Stimulated activated CD8-positive, alpha-beta memory T cell treated with anti-CD3 and anti-CD28 coated beads, Interleukin-2, amount 100 ng/mL, for 1 hour (primary cell): ENCODE measurements at places on chromosomes 2 and 18.

DNA sequence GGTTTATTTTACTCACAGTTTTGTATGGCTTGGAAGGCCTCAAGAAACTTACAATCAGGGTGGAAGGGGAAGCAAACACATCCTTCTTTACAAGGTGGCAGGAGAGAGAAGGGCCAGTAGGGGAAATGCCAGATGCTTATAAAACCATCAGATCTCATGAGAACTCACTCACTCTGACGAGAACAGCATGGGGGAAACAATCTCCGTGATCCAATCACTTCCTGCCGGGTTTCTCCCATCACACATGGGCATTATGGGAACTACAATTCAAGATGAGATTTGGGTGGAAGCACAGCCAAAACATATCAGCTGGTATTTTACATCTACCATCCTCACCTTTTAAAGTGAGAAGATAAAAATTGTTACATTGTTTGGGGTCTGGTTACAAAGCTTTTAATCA is 427.9 kb upstream of the CDH7 start:
- no peak for DNase-seq

GRCh38 chr18:36229188-36229587 is 41.9 kb downstream of the MOCOS start:
- DNase-seq, result no peak

DNA sequence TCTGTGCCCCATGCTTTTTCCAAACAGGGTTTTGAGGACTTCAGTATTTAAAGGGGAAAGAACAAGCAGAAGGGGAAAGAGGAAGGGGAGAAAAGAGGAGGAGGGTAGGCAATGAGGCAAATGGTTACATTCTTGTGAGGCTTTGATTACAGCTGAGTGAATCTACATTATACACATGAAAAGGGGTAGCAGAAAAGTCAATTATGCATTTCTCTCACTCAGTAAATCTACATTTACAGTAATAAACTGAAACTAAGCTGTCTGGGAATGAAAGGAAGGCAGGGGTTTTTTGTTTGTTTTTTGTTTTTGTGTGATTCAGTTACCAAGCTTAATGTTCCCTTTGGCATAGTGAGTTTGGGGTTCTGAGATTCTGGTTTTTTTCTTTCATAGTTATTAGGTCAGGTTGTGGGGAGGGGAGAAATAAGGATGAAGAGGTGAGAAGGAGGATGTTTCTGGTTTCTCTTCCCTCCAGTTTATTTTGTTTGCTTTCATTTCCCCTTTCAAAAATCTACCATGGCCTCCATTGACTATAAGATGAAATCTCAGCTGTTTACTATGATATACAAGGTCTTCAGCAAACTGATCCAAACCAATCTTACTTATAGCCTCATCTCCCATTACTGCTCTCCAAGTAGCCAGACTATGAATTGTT is 18.7 kb downstream of the C18orf63 start:
- no peak for DNase-seq

- no peak for DNase-seq
Measured at GRCh38 chr18:46625069-46625468, 32.0 kb downstream of the LOXHD1 start.

- peak; percentile 17 for DNase-seq
Measured at GRCh38 chr2:23384551-23385343, at the start of gene KLHL29. Gene KLHL29, plus strand, starts transcription at chr2:23385179. Its CDS starts 177,018 bp downstream, at chr2:23562197.

GRCh38 chr2:17272652-17273525 is 245.4 kb downstream of the RAD51AP2 start:
- no peak for DNase-seq

GRCh38 chr2:222774941-222775340 is 85.9 kb upstream of the ACSL3 start:
- DNase-seq, result no peak

- no peak for DNase-seq
Measured at GRCh38 chr2:96103761-96104486, 12.4 kb downstream of the ADRA2B start.

DNA sequence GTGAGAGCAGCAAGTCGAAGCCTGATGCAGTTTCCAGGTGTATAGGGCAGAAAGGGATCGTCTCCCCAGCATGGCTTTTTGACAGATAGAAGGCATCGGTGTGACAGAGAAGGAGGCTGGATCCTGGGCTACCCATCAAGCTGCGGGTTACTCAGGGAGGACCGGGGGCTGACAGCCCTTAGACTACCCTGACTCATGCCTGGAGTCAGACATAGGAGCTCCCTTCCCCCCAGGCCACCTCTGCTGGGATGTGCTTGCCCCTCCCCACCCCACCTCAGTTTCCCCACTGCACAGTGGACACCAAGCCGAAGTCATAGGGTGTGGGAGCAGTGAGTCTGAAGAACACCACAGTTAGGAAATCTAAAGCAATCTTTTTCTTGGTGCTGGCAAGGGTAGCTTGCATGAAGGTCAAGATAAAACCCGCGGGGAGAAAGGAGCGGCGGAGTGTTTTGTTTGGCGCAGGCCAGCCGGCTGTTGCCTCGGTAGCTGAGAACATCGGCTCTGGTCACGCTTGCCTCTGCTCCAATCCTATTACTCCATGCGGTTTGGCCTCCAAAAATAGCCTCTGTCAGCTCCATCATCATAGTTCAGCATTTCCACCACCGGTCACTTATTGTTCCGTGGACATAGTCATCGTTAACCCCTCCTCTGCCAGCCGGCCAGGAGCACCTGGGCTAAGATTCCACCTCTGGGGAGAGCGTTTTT is 169.2 kb upstream of the GLI2 start:
- DNase-seq, result no peak

GRCh38 chr2:129318581-129319421 is 660.7 kb upstream of the RAB6C start:
- no peak for DNase-seq

DNA sequence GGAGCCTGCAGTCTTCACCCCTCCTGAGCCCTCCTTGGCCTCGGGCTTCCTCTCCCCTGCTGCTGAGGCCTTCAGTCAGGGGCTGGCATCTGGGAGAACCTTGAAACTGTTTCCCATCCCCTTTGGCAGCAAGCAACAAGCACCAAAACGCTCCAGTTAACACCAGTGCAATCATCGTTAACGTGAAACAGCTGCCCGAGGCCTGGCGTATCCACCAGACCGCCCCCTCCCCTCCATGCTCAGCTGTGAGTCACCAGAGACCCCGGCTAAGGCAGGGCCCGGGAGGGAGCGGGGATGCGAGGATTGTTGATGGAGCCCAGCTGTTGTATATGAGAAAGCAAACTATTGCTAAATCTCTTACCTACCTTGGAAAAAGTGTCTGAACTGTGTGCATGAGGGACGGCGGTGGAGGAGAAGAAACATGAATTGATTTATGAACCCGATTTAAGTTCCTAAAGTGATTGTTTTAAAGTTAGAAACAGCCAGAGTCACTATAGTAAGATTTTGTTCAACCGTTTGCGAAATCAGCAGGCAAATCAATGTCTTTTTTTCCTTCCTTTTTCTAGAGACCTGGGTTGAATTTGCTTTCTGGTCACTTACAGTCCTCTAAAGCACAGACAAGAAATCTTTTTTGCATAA is 5.2 kb downstream of the ZFP36L2 start:
- DNase-seq, result no peak

GRCh38 chr2:60437080-60437696 is 116.3 kb downstream of the BCL11A start:
- no peak for DNase-seq

GRCh38 chr2:101160454-101160853 is 9.3 kb upstream of the TBC1D8 start:
- no peak for DNase-seq

DNA sequence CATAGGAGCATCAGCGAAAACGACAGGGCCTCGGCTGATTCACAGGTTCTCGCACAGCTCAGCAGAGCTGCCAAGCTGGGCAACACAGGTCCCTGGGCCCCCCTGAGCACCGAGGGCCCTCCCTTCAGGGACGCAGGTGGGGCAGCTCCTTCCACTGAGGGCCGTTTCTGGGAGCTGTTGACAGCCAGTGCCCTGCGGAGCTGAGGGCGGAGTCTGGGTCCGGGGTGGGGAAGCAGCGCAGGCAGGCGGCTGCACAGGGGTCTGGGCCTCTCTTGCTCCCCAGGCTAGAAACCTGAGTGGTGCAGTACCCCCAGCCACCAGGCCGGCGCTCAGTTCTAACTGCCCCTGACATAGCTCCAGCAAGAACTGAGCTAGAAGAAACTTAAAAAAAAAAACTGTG is 65.7 kb downstream of the PXDN start:
- DNase-seq, result no peak

DNA sequence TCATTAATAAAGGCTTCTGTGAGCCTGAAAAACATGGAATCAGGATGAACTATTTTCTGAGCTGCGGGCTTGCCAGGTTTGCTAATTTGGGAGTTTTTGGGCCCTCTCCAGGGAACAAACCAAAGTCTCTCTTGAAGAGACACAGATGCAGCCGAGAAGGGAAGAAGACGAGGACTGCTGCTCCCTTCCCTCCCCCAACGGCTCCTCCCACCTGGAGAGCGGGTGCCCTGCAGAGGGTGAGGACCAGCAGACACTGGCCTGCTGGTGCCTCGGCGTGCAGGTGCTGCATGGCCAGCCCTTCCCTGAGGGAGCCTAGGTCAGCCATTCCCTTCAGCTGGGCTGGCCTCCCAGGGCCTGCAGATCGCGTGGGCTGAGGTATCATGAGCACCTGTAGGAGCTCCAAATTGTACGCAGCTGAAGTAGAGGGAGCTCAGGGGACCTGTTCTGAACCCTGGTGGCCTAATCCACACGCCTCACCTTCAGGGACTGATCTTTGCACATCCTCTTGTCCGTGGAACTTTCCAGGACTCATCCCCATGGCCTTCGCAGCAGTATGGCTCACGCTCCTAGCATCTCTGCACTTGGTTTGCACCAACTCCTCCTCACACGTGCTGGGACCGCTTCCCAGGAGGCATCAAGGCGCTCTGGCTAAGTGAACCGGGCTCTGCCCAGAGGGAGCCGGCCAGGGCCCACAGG is 19.5 kb downstream of the EMX1 start:
- DNase-seq, result no peak

DNA sequence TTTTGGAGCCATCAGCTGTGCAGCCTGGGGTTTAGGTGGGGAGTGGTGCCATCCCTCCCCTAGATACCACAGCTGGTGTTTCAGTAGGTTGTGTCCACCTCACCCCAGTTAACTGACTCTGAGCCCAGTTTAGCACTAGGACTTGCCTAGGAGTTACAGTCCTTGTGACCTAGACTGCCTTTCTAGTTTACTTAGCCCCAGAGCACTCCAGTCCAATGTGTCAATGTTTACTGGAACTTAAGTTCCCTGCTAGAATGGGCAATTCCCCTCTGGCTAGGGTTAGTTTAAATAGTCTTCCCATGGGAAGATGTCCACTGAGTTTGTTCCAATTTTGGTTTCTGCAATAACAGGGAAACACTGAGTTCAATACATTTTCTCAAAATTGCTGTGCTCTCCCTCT is 909.2 kb downstream of the CCDC85A start:
- DNase-seq, result no peak

- no peak for DNase-seq
Measured at GRCh38 chr2:231552752-231553151, 22.5 kb upstream of the NMUR1 start.

GRCh38 chr18:12258719-12259705 is 4.9 kb downstream of the CIDEA start:
- no peak for DNase-seq

- DNase-seq, result peak; percentile 7
Measured at GRCh38 chr18:2104620-2105462, 466.5 kb downstream of the METTL4 start.

DNA sequence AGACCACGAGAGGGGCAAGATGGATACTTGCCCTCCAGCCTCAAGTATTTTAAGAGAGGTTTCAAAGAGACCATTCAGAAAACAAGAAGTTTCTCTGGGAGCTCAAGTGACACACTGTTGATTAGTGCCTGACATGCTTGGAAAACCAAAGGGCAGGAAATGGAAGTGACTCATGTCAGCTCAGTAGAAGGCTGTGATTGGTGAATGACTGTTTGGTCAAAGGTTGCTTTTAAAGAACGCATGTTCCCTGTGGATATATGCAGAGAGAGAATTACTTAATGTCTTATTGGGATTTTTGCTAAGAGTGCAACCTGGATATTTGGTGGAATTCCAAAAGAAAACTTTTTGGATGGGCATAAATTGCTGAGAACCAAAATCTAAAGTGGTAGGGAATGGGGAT is 549.9 kb downstream of the XIRP2 start:
- DNase-seq, result no peak

DNA sequence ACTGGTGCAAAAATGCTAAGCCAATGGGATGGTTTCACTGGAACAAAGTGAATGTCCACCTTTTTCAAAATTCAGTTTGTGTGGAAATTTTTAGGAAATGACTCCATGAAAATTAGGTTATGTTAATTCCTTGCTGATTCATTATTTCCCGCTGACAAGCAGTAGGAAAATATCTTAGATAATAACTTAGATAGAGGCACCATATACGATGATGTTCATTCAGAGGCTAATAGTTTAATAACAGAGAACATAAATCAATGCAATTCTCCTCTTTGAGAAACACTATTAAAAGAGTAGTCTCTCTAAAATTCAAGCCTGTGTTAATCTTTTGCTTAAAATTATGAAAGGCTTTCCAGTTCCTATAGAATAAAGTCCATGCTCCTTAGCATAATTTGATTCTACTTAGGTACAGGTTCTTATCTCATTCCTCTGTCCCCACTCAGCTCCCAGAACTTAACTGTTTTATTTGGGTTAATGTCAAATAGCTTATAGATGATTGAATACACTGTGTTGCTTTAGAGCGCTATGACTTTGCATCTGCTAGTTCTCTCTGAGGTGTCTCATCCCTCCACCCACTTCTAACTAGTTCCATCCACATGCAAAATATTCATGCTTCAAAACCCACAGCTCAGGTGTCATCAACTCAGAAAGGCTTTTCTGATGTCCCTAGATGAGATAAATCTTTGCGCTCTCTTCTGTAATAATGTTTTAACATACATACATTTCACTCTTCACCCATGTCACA is 503.6 kb downstream of the ERBB4 start:
- no peak for DNase-seq

DNA sequence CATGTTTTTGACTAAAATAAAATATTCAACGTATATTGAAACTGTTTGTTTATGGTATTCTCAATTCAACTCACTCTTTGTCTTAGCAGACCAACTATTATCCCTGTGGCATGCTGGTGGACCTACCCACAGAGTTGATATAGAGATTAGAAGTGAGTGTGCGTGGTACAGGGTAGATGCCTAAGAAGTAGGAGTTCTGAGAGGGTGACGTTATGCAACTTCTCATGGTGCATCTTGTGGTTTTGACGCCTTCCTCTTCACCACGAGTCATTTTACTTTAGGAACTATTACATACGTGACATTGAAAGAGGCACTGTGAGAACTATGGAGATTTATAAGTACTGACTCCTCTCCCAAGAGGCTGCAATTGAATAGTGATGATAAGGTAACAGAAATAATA is 26.6 kb upstream of the NAPG start:
- no peak for DNase-seq
